ENCODE measurements at places on chromosomes 2 and 18.

GRCh38 chr2:63425079-63425416, 163.2 kb downstream of the WDPCP start:
- no peak for DNase-seq

DNA sequence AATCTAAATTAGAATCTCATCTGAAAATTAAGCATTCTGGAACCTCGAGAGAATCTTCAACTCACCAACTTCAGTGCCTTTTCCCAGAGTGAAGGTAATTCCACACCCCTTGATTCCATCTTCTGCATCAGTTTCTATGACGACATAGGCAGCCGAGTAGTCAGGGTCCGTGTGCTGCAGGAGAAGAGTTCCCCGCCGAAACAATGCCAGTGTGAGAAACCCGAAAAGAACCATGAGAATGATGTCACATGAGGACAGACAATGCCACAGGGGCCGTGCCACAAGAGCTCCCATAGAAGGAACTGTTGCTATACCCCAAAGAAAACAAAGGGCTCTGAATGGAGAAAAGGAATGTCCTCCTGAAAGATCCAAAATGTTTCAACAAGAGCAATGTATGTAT, 6.0 kb downstream of the ENOSF1 start:
- no peak for DNase-seq

GRCh38 chr2:37906131-37906530, 19.0 kb upstream of the RMDN2 start:
- no peak for DNase-seq

DNA sequence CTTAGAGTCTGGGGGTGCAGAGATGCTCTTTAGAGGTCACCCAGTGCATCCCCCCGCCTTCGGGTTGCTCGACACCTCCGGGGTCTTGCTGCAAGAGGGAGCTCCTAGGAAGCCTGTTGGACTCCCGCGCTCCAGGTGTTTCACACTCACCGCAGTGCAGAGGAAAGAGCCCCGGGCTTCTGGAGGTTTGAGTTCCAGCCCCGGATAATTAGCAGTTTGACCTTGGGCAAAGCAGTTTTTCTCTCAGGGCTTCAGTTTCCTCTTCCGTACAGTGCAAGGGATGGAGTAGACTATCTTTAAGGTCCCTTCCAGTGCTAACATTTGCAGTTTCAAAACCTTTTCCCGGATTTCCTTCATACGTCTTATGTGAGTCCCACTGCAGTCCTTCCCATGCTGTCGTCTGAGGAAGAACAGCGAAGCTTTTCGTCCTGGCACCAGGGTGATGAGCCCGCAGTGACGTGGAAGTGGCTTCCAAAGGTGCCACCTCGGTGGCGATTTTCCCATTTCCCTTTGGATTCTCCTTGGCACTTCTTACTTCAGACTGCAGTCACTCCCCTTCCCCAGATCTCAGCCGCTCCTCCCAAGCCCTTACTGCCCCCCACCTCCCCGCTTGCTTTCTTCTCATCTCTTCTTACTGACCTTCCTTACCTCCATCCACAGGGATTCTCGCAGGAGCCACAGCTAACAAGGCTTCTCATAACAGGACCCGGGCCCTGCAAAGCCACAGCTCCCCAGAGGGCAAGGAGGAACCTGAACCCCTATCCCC, 585 bp downstream of the PNKD start:
- no peak for DNase-seq

GRCh38 chr18:78978349-78979055, 1.1 kb upstream of the SALL3 start:
- DNase-seq, result no peak

GRCh38 chr2:134460583-134460998, 206.7 kb downstream of the MGAT5 start:
- DNase-seq, result peak; percentile 12

GRCh38 chr2:157986761-157987160, 110.6 kb upstream of the ACVR1 start:
- no peak for DNase-seq

DNA sequence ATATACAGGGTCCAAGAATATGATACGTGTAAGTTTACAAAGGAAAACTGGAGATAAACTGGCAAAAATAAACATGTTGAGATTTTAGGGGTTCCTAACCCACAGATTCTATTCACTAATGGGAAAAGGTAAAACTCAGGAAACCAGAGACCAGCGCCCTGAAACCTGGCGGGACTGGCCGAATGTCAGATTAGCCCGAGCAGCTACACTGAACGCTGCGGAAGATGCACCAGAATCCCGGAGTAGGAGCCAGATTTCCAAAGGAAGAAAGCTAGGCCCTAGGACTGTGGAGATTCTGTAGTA, 679 bp upstream of the WDR75 start:
- DNase-seq, result no peak

GRCh38 chr2:239803102-239803765, 221.9 kb downstream of the NDUFA10 start:
- DNase-seq, result no peak

DNA sequence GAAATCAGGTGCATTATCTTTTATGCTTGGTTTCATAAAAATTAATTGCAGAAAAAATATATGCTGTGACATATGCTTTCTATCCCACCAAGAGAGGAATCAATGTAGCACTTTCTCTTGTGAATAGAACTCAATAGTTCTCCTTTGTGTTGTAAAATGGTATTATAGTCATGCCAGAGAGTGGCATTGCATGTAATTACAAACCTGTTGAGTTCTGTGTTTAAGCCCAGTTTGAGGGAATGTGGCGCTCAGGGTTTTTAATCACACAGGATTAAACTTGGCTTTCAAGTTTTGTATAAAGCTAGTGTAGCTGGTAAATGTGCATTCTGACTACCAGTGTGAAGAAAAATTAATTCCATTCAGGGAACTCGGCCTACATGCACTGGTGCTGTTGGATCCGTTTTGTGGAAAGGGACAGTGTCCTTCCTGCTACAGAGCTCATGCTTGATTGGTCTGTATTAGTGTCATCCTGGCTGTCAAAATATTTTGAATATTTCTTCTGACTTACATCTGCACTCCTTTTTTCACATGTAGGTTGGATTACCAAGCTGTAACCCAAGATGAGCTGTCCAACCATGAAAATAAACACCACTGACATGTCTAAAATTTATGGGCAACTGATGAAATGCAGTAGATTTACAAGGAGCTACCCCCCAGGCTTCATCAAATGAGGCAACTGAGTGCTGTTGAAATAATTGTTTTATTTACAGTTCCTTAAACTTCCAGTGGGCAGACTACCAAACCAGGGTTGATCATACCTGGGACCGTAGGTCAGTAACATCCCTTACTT, 80.3 kb downstream of the SLC4A3 start:
- no peak for DNase-seq

DNA sequence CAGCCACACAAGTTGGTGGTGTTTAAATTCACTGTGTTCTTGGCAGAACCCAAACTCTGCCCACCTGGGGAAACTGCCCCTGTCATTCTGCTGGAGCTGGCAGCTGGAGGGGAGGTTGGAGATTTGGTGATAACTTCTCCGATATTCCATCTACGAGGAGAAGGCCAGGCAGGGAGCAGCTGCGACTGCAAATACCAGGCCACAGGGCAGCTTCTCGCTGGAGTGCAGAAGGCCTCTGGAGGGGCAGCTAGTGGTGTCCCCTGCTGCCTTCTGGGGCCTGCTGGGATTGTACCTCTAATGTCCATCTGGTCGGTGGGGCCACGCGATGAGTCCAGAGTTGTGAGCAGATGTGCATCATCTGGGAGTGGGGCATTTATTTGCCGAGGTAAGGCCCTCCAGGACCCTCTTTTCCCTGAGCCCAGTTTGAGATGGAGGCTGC, 98.9 kb downstream of the ACKR3 start:
- no peak for DNase-seq

GRCh38 chr2:187615364-187615763, 61.1 kb upstream of the TFPI start:
- no peak for DNase-seq

DNA sequence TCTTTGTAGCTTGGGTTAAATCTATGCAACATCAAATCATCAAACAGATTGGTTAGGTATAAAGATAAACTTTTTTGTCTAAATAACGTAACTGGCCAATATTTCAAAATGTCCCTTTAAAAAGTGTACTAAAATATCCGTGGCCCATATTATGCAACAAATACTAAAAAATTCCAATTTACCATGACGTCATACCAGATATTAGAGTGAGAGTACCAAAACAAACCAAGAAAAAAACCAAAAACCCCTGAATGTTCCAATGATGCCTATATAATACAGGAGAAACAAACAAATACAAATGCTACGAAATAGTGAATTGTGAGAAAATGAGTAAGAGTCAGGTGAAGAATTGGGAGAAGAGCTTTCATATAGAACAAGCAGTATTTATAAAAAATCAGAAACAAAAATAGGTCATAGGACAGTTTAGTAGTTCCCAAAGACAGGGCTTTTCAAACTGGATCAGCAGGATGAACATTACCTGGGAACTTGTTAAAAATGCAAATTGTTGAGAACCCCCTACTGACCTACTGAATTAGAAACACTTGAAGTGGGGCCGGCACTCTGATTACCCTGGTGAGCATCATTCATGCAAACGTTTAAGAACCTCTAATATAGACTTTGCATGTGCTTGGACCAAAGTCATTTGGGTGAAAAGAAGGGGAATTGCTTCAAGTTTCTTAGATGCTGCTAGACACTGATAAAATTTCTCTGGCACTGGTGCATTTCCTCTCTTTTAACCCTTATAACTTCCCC, 753.7 kb downstream of the DSC3 start:
- DNase-seq, result no peak

DNA sequence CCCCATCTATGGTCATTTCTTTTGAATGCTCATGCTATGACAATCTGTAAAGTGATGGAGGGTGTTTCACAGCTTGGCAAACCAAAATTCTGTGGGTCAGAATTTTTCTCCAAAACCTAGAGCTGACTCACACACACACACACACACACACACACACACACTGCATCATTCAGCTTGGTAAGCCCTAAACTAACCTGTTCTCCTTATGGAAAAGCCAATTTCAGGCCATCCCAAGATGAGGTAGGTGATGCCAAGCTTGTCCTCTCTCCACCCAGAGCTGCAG, 45.0 kb upstream of the NRP2 start:
- no peak for DNase-seq

DNA sequence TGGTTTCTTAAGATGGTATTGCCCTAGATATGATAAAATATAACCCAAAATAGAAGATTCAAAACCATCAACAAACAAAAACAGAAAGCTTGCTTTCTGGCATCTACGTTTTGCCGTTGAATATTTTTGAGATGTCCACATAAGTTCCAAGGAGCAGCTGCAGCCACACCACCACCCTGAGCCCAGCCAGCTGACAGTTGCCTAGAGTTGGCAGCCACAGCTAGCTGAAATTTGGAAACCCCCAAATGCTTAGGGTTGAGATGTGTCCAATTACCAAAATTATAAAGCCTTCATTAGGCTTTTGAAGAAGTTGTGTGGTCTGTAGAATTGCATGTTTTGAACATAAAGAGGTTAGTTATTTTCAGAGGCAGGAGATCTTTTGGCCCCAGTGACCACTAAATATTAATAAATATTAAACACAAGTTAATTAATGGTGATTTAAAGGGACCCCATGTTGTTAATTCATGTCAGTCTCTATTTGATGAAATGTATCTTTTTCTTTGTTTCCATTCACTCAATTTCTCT, 118.1 kb upstream of the DTNA start:
- no peak for DNase-seq

GRCh38 chr2:4151521-4151920, 448.1 kb downstream of the DCDC2C start:
- DNase-seq, result no peak

DNA sequence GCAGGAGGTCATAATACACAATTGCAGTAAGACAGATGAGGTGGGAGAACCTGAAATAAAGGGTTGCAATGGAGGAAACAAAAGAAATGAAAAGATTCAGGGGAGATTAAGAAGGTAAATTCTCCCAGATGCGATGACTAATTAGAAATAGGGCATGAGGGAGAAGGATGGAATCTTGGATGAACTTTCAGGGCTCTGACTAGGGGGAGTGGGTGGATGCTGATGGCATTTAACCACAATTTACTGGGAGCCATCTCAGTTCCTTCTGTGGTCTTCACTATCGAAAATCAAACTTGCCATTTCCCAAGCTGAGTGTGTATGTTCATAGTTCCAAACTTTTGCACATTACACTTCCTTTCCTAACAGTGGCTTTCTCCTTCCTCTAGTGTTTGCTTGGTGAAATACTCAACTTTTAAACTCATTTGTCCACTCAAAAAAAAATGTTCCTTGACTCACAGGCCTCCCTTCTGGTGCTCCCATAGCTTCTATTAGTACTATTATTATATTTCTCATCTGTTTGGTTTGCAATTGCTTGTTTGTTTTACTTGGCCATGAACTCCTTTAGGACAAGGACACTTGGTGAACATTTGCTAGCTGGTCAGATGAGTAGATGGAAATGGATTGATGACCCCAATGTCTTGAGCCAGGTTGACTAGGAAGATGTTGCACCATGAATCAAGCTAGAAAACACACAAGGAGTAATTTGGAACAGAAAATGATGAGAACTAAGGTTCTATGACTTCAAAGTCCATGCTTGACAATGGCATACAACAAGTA, 178.5 kb downstream of the DIS3L2 start:
- no peak for DNase-seq

- no peak for DNase-seq
Measured at GRCh38 chr18:35164133-35164532, 76.7 kb upstream of the ZNF397 start.

DNA sequence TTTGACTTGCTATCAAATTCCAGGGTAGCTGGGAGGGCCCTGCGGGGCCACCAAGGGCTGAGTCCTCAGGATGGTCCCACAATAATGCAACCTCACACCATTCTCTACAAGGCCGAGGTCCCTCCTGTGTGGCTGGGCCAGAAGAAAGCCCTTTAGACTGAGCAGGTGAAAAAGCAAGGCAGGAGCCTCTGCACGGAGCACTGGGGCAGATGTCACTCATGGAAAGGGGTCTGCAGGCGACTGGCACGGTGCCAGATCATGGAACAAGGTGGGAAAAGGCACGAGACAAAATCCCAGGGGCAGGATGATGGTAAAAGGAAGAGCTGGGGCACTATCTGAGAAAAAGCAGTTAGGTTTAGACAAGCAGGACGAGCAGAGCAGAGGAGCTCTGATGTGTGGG, 16.1 kb downstream of the HJURP start:
- DNase-seq, result no peak

DNA sequence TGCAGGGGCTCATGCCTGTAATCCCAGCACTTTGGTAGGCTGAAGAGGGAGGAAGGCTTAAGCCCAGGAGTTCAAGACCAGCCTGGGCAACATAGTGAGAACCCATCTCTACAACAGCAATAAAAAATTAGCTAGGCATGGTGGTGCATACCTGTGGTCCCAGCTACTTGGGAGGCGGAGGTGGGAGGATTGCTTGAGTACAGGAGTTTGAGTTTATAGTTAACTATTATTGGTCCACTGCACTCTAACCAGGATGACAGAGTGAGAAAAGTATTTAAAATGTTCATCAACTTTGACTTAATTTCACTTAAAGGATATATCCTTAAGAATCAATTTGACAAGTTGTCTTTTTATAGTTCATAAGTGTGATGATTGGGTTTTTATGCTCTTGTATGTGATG, 14.3 kb upstream of the GPD2 start:
- no peak for DNase-seq

Data from CD4-positive, alpha-beta T cell treated with Interleukin-6 at 100 ng/mL for 8 hours (primary cell).